CD4-positive, alpha-beta T cell treated with Interleukin-12 subunit alpha and Interleukin-12 subunit beta, for 1 hour (primary cell): ENCODE measurements at places on chromosomes 16 and 17.

- DNase-seq = no peak
These were observed 443.2 kb downstream of the XYLT1 start for GRCh38 chr16:17027488-17028129.

- DNase-seq = no peak
These were observed 42.8 kb downstream of the PRAC1 start for GRCh38 chr17:48679385-48680096.

GRCh38 chr17:77453613-77454241 is 313.0 kb downstream of the SEC14L1 start:
- DNase-seq = peak; percentile 62

DNA sequence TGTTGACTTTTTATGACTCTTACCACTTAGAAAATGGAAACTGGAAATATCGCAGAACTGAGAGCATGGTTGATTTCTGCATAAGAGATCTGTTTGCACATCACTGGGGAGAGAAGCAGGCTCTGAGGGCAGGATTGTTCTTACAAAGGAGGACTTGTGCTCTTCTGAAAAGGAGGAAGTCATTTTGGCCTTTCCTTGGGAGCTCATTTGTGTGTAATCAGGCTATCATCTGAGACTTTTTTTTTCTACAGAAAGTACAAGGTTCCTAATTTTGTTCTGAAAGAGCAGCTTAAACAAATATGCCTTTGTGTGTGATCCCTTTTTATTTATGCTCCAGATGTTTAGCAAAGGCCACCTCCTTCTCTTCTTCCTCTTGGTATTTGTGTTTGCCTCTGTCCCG is 145.7 kb upstream of the CACNG5 start:
- no peak for DNase-seq

GRCh38 chr16:87153326-87153725 is 163.9 kb downstream of the C16orf95 start:
- no peak for DNase-seq

DNA sequence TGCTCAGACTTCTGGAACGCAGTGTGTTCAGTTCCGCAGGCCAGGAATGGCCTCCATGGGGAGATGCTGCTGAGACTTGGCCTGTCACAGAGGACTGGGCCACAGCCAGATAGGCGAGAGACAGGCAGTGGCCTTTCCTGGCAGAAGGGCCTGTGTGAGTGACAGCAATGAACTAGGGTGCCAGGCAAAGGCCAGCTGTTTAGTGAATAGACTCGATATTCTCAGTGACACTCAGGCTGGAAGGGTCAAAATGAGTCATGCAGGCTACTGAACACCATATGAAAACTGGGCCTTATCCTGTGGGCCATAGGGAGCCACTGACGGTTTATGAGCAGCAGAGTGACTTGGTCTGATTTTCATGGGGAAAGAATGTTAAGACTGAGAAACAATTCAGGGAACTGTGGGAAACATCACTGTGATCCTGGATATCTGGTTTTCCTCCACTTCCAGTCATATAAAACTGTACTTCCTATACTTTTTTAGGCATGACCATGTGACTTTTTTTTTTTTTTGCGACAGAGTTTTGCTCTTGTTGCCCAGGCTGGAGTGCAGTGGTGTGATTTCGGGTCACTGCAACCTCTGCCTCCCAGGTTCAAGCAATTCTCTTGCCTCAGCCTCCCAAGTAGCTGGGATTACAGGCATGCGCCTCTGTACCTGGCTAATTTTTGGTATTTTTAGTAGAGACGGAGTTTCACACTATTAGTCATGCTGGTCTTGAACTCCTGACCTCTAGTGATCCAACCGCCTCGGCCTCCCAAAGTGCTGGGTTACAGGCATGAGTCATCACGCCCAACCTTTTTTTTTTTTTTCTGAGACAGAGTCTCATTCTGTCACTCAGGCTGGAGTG is 5.2 kb upstream of the NUBP1 start:
- DNase-seq = peak; percentile 29
